ENCODE measurements at places on chromosomes 4 and X.

DNA sequence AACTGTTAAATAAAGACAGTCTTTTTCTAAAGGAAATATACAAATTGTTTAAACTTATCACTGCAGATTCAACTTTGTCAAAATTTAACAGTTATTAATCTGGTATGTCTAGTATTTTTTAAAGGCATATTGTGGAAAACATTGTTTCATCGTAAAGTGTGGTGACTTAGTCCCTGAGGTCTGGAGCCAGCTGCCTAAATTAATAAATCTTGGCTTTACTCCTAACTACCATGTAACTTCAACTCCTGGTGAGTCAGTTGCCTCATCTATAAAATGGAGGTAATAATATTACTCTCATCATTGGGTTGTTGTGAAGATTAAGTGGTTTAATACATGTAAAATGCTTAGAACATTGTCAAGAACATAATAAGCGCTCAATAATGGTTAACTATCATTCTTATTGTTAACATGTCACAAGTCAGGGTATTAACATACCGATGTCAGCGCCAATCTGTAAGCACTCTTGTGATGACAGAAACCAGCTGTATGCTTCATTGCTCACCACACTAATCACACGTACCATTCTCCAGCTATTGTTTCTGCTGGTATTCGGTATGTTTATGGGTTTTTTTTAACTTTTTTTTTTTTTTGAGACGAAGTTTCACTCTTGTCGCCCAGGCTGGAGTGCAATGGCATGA, 14.1 kb upstream of the SMIM43 start:
- no peak for DNase-seq

GRCh38 chr4:178415925-178416324, 973.7 kb upstream of the AGA start:
- DNase-seq: no peak

GRCh38 chr4:105641845-105642244, 66.6 kb downstream of the INTS12 start:
- DNase-seq: no peak

- DNase-seq: no peak
These were observed 258.2 kb downstream of the PPP1R2C start for GRCh38 chrX:42519666-42520231.

DNA sequence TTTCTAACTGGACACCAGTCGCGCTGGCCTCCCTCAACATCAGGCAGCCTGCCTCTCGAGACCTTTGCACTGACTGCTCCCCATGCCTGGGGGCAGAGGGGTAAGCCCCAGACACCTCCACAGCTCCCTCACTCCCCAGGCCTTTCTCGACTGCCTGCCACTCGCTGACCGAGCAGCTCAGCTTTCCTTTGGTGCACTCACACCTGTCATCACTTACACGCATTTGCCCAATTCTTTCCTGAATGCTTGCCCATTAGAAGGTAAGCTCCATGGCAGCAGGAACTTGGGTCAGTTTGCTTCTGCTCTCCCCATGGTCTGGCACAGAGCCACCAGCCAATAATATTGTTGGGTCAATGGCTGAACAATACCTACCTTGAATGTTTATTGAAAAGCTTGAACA, 32.2 kb upstream of the PROM1 start:
- DNase-seq: no peak

DNA sequence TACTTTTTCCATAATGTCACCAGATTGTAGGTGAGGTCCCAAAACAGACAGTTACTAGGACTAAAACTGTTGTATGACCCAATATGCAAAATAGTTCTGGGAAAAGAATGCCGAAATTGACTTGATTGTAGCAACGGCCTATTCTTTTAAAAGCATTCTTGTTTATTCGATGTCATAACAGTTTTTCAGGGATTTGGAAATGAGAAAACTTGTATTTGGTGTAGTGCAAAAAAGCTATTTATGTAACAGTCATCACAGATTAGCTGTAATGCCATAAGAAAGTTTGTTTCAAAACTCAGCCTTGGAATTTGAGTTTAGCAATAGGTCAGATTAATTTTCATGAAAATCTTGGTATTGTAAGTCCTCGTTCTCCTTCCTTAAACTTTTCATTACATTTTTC, 69.2 kb upstream of the DIAPH2 start:
- DNase-seq: no peak

DNA sequence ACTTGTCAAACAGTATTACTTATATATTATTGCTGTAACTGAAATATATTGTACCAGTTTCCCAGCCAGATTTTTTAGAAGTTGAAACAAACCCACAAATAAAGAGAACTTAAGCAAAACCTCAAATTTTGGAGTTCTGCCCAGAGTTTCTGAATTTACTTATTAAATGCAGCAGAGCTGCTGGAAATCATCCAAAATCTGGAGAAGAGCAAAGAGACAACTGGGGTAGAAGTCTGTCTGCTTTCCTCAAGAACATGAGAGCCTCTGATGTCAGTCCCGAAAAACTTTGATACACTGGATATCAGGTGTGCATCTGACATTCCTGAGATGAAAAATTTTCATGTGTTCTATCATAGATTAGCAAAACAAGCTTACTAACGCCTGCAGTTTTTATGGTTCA, 325.9 kb downstream of the NR3C2 start:
- no peak for DNase-seq

DNA sequence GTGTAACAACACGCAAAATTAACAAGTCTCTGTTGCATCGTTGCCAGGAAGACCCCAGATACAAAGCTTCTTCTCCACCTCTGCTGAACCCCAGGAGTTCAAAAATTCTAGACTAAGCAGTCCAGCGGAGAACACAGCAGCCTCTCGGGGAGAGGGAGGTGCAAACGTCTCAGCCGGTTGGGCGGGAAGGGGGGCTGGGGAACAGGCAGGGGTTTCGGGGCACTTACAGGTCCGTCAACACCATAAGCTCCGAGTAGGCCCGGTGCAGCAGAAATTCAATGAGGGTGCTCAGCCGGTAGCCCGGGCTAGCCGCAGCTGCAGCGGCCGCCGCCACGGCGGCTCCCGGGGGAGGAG, 394 bp downstream of the MED14 start:
- no peak for DNase-seq

- no peak for DNase-seq
These were observed 446.7 kb upstream of the SMIM31 start for GRCh38 chr4:164307262-164307661.

GRCh38 chrX:31832263-31832662, 760.4 kb upstream of the FTHL17 start:
- DNase-seq: no peak

DNA sequence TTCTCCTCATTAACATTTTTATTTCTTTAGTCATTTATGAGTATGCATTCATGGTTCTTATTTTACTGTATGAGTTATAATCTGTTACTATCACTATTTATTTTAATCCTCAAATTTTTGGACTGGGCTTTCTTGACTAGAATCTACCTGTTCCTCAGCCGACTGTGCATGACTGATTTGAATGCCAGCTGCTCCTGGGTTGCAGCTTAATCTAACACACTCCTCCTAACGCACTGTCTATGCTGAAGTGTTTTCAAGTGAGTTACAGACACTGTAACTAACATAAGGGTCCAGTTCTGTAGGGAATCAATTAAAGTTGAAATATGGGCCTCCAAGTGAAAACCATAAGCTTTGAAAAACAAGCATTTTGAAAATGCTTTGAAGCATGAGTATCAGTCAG, 137.4 kb upstream of the ARSJ start:
- no peak for DNase-seq

DNA sequence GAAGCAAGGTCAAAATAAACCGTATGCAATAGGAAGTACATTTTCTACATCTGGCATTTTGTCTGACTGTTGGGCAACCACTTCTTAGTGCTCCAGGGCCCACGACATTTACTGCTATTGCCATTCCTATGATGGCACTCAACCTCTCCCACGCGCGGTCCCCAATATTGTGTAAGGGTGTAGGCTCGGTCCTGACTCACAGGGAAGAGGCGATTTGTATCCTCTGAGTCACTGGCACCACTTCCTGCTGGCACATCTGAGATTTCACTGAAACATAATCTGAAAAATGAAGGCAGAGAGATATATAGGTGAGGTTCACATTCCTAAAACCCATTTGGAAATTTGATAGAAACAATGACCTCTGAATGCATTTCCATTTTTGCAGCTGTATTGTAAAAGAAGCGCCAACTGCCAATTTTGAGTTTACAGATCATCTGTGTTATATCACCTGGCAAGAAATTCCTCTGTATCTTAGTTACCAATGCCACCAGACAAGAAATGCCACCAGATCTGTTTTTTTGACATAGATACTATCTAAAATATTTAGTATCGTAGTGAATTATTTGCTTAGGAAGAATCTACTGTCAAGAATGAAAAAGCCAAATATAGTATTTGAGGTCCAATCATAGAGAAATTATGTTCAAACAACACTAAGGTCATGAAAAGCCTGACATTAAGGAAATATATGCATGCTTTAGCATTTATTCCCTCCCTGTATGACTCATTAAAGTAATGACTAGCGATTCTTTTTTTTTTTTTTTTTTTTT, 9.8 kb downstream of the EREG start:
- DNase-seq: peak; percentile 96

DNA sequence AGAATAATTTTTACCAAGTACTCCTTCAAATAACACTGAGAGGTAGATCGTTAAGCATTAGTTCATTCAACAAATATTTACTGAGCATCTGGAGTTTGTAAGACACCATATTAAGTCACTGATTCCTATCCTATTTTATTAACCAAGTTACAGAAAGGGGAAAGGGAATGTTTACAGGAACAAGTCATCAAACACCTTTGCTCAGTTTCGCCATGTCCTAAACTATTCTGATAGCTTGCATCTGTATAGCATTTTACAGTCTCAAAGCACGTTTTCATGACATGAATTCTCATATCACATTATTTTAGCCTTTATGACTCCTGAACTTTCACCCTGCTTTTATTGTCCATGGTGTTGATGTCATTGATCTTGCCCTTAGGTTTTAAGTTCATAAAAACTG, 89.2 kb downstream of the AREG start:
- no peak for DNase-seq

- no peak for DNase-seq
These were observed 557 bp downstream of the PIGG start for GRCh38 chr4:499567-499966.

GRCh38 chrX:53317365-53318069, 36.1 kb upstream of the IQSEC2 start:
- DNase-seq: no peak

GRCh38 chr4:40311811-40312346, 23.3 kb upstream of the CHRNA9 start:
- DNase-seq: no peak

DNA sequence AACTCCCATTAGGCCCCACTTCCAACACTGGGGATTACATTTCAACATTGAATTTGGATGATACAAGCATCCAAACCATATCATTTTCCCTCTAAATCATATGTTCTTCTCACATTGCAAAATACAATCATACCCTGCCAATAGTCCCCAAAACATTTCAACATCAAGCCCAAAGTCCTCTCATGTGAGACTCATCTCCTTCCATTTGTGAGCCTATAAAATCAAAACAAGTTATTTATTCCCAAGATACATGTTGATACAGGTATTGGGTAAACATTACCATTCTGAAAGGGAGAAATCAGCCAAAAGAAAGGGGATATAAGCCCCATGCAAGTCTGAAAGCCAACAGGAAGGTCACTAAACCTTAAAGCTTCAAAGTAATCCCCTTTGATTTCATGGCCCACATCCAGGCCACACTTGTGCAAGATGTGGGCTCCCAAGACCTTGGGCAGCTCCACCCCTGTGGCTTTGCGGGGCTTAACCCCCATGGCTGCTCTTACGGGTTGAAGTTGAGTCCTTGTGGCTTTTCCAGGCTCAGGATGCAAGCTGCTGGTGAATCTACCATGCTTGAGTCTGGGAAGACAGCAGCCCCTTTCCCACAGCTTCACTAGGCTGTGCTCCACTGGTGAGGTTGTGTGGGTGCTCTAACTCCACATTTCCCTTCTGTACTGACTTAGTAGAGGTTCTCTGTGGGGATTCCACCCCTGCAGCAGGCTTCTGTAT, 40.6 kb upstream of the SERTM2 start:
- DNase-seq: no peak

GRCh38 chr4:55036405-55036804, 89.0 kb downstream of the KDR start:
- no peak for DNase-seq

DNA sequence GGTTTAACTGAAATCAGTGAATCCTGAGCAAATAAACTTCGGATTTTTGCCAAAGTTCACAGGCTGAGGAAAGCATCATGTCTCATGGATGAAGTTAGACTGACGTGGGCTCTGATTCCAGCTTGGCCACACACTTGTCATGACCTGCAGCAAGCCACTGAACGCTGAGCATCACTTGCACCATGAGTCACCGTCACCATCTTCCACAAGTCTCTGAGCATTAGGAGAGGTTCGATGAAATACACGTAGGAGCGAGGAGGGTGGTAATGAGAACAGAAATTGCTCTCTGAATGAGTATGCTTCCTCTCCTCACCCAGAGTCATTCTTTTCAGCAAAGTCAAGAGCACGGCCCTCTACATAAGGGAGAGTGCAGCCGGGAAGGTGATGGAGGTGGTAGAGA, 3.8 kb upstream of the TRIML2 start:
- DNase-seq: peak; percentile 96

DNA sequence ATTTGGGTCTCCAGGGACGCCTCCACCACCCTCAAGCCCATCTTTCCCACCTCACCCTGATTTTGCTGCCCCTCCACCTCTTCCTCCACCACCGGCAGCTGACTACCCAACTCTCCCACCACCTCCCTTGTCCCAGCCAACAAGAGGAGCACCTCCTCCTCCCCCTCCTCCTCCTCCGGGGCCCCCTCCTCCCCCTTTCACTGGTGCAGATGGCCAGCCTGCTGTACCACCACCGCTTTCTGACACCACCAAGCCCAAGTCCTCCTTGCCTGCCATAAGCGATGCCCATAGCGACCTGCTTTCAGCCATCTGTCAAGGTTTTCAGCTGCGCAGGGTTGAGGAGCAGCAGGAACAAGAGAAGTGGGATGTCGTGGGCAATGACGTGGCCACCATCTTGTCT, 32.4 kb upstream of the ZNF81 start:
- DNase-seq: no peak

GRCh38 chr4:169921732-169922131, 104.5 kb downstream of the MFAP3L start:
- DNase-seq: no peak

DNA sequence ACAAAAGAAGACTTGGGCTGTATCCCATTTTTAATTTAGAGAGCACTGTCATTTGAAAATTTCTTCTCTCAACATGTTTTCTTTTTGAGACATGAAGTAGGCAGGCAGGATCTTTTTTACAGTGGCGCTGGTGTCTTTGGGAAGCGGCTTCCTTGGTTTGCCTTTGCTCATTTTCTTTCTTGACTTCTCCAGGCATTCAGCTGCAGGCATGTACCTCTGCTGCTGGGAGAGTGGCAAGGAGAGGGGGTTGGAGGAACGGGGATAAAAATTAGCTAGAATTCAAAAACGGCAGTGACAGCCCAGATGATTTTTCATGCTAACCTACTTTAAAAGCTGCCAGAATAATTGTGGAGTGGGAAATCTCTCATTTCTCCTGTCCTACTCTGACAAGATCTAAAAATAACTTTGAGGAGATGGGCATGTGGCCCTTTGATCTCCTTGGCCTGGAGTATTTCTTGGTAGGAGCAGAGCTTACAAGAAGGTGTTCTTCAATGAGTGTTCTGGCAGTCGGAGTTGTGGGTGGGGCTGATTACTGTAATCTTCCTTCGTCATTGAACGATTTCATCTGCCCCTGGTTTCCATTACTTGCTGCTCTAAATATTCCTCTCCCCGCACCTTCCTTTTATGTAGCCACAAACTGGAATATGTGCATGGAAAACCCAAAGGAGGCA, 54.8 kb downstream of the TBL1X start:
- DNase-seq: no peak

All from epithelial cell of prostate (primary cell).